ENCODE measurements at places on chromosomes 16 and 17. TPM values are rescaled to one million over a fixed set of nuclear protein-coding genes. Genes with fewer than 3 reads are reported as not detected.

- no peak for DNase-seq
Measured at GRCh38 chr17:15464231-15464985, 3.0 kb downstream of the CDRT4 start.

GRCh38 chr16:77951788-77952187 lies 70.6 kb upstream of the CLEC3A start:
- DNase-seq = no peak

- DNase-seq = no peak
Measured at GRCh38 chr17:50363217-50364060, 9.5 kb downstream of the MRPL27 start.

The NPIPA7 gene
- 29.1 TPM for polyA plus RNA-seq

The WFIKKN1 gene
- polyA plus RNA-seq = not detected

Measured in BJ (cell line).